Omental fat pad (tissue), 4 donors: ENCODE measurements at places on chromosomes 11 and 22.

- no peak for DNase-seq
These were observed 20.9 kb downstream of the ARHGAP1 start for GRCh38 chr11:46679241-46680163.

- no peak for DNase-seq
These were observed 364.0 kb upstream of the FAT3 start for GRCh38 chr11:91860661-91861060.

- no peak for DNase-seq
These were observed 72.7 kb downstream of the AMBRA1 start for GRCh38 chr11:46520971-46521745.

DNA sequence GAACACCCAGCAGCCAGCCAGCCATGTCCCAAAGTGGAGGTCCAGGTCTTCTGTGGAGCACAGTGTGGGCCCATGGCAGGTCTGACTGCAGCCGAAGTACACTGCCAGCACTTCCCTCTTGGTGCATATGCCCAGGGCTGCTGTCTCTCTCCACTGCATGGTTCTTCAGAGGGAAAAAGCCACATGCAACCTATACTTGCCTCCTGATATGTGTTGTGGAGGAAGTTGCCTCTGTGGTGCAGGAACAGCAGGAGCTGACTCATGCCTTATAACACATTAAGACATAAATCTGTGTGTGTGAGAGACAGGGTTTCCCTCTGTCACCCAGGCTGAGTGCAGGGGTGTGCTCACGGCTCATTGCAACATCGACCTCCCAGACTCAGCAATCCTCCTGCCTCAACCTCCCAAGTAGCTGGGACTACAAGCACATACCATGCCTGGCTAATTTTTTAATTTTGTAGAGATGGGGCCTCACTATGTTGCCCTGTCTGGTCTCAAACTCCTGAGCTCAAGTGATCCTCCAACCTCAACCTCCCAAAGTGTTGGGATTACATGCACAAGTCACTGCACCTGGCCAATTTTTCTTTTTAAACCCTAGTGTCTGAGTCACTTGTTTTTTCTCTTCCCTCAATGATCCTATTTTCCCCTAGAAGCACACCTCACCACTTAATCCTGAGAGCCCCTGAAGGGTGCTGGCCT lies 98.8 kb downstream of the MPPED2 start:
- no peak for DNase-seq

DNA sequence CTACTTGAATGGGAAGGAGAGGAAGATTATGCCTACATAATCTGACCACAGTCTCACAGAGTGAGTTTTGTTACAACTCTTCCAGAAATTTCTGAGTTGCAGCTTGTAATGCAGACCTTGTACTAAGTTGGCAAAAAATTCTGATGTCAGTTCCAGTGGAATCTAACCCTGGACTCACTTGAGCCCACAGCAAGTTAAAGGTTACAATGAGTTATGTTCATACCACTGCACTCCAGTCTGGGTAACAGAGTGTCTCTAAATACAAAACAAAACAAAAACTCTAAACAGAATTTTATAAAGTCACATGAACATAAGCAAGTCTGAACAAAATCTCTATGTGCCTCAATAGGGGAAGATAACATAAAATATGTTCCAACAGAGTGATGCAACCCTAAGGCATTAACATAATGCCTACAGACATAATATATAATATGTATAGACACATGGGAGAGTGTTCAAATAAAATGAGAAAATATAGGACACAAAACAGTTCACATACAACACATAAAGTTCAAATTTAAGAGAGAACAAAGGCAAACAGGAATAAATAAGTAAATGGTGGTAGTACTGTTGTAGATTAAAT lies 1.1 kb downstream of the GLYAT start:
- no peak for DNase-seq

- DNase-seq, result no peak
These were observed 114.8 kb downstream of the FAM76B start for GRCh38 chr11:95674657-95675358.

GRCh38 chr11:122634501-122634900 lies 21.0 kb upstream of the UBASH3B start:
- no peak for DNase-seq

DNA sequence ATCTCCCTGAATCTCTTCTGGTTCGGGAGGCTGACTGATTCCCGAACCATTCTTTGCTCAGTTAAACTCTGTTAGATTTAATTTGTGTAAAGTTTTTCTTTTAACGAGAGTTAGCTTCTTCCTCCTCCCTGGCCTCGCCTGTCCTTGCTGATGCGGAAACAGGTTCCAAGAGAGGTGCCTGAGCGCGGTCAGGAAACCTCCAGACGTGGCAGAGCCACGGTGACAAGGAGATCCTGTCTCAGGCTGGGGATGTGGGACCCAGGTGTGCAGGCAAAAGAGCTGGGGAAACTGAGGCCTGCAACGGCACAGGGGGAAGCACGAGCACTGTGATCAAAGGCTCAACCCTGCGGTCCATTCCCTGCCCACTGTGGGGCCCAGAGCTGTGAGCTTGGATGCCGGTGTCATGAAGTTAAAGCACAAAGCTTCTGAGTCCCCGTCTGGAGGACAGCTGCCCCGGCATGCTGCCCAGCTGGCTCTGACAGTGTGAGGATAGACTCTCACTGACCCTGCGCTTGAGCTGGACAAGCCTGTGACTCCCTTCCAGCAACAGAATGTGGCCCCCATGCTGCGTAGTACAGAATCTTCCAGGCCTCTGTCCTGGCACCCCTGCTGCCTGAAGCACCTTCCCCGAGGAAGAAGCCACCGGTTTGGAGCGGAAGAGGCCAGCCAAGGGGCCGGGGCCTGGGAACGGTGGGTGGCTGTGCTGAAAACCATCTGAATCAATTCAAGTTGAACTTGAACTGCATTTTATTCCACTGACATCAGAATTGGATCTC lies 960.6 kb downstream of the BRD1 start:
- no peak for DNase-seq
